Upper lobe of left lung (tissue), 6 donors: ENCODE measurements at places on chromosomes 2 and 18. TPM values are rescaled to one million over a fixed set of nuclear protein-coding genes. Genes with fewer than 3 reads are reported as not detected.
A peak's percentile ranks its signal among the peaks of the same experiment; 100 is the strongest.

Gene UPP2
- not detected for total RNA-seq

Gene IKZF2
- 11.4 TPM for total RNA-seq

Gene LINC00305
- total RNA-seq = not detected

Gene DPP10
- 1.7 TPM for total RNA-seq

GRCh38 chr18:23964282-23965238 is 50.0 kb upstream of the TTC39C start:
- no peaks in the 10 kb centered on the region for H3K36me3 ChIP-seq
- H3K4me1 ChIP-seq = no peaks in the 10 kb centered on the region
- no peak overlapping the region for H3K4me3 ChIP-seq

DNA sequence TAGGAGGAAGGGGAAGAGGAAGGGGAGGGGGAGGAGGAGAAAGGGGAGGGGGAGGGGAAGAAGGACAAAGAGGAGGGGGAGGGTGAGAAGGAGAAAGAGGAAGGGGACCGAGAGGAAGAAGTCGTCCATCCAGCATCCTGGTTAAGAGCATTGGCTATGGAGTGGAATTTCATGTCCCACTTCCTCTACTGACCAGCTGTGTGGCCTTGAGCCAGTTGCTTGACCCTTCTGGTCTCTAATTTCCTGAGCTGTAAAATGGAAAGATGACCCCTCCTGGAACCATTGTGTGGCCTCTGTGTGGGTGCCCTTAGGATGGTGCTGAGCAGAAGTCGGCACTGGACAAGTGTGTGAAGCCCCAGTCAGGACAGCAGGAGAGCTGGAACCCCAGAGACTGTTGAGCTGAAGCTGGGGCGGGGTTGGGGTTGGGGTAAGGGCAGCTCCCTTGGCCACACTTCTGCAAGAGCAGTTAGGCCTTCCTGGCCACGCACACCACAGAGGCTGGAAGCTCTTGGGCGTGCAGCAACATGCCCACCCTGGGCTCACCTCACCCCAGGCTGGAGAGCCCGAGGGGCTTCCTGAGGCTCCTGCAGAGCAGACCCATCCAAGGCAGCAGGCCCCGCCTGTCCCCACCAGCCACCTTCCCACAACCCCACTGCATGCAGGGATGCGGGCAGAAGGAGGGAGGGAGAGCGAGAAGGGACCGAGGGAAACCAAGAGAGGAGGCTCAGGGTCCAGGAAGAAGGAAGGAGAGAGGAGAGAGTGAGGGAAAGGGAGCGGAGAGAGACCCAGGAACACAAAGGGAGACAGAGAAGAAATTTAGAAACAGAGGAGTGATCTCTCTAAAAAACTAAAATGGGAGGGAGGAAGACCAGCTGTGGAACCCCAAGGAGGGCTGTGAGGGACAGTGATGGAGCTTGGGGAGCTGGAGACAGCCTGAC is 16.2 kb downstream of the ADRA2B start:
- H3K36me3 ChIP-seq = no peaks in the 10 kb centered on the region
- peak; percentile 10 for DNase-seq
- no peak overlapping the region for H3K4me3 ChIP-seq
- H3K4me1 ChIP-seq = no peaks in the 10 kb centered on the region
- no peaks in the 10 kb centered on the region for H3K27me3 ChIP-seq

DNA sequence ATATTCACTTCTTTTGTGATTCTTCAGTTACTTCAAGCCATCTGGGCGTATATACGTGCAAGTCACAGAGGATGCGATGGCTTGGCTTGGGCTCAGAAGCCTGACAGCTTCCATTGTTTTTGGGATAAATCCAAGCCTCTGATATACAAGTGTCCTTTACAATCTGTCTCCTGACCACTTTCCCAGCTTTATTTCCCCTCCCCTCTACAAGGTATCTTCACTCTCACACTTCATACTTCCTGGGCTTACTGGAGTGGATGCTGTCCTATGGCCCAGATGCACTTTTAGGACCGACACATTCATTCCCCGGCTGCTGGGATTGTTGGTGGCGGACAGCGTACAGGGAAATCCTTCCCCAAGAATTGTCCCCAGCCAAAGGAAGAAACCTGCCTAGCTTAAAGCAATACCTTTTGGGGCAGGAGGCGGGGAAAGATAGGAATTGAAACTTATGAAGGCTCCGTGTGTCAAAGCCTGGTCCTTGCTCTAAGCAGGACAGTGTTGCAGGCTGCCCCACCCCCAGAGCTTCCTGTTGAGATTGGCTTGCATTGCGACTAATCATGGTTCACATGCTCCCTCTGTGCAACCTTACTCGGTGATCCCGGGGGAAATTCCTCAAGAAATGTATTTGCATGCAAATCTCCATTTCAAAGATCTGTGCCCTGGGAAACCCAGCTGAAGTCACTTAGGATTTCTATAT is 802.9 kb upstream of the ID2 start:
- no peak overlapping the region for H3K4me3 ChIP-seq
- no peaks in the 10 kb centered on the region for H3K4me1 ChIP-seq
- no peaks in the 10 kb centered on the region for H3K36me3 ChIP-seq
- no peak for DNase-seq
- no peaks in the 10 kb centered on the region for H3K27me3 ChIP-seq
- H3K27ac ChIP-seq = no peak overlapping the region

DNA sequence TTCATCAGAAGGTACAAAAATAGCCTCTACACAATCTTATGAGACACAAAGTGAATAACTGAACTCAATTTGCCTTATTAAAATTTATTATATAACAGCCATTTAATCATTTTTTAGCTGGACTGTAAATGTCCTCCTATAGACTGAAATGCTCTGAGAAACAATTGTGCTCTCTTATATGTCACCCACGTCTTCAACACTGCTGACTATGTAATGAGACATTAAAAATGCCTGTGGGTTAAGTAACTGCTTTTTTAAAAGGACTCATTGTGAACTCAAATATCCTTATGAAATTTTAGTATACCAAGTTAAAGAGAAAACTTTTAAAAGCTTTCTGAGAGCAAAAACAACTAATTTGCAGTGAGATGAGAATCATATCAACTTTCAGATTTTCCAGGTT is 10.4 kb upstream of the GALNT1 start:
- H3K36me3 ChIP-seq = no peaks in the 10 kb centered on the region
- no peaks in the 10 kb centered on the region for H3K4me1 ChIP-seq
- no peaks in the 10 kb centered on the region for H3K27me3 ChIP-seq
- no peak overlapping the region for H3K27ac ChIP-seq

DNA sequence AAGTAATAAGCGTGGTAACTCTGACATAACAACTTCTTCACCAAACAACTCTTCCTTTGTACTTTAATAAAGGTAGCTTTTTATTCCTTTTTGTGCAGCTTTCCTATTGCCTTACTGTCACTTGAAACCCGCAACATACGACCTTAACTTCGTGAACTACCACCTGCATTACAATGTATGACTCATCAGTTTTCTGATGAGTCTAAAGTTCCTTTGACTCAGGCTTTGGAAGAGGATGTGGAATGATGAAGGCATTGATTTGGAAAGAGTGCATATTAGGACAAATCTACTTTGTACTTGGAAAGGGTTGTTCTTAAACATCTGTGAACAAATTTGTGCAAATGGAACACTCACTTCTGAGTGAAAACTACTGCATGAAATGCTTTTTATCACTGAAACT is 1012.1 kb downstream of the TMEM182 start:
- H3K4me3 ChIP-seq = no peak overlapping the region
- no peaks in the 10 kb centered on the region for H3K4me1 ChIP-seq
- H3K36me3 ChIP-seq = no peaks in the 10 kb centered on the region
- DNase-seq = no peak

- peaks cover 12% of the 10 kb centered on the region for H3K4me1 ChIP-seq
- DNase-seq = no peak
- no peaks in the 10 kb centered on the region for H3K36me3 ChIP-seq
- H3K4me3 ChIP-seq = no peak overlapping the region
Observed at GRCh38 chr2:6977786-6978185, 60.6 kb downstream of the RNF144A start.

- H3K4me1 ChIP-seq = no peaks in the 10 kb centered on the region
- no peaks in the 10 kb centered on the region for H3K36me3 ChIP-seq
- no peak overlapping the region for H3K27ac ChIP-seq
- DNase-seq = no peak
- no peaks in the 10 kb centered on the region for H3K27me3 ChIP-seq
Observed at GRCh38 chr2:98419977-98420725, 24.5 kb upstream of the INPP4A start.

GRCh38 chr2:98824256-98825019 is 93.5 kb upstream of the MGAT4A start:
- H3K27me3 ChIP-seq = no peaks in the 10 kb centered on the region
- no peak overlapping the region for H3K4me3 ChIP-seq
- H3K27ac ChIP-seq = peak overlapping the region; percentile 95
- no peak for DNase-seq
